ENCODE measurements at places on chromosomes 1 and 21. TPM values are rescaled to one million over a fixed set of nuclear protein-coding genes. Genes with fewer than 3 reads are reported as not detected.

- H3K4me1 ChIP-seq = no peaks in the 10 kb centered on the region
- peaks cover 5% of the 10 kb centered on the region for H3K27me3 ChIP-seq
- H3K36me3 ChIP-seq = no peaks in the 10 kb centered on the region
- H3K4me3 ChIP-seq = no peak overlapping the region
Observed at GRCh38 chr1:3049905-3050304, 19.1 kb upstream of the PRDM16 start.

FCRL1 gene
- not detected for total RNA-seq

GRCh38 chr1:243850452-243851256, 611 bp upstream of the AKT3 start:
- H3K27me3 ChIP-seq = no peaks in the 10 kb centered on the region
- H3K36me3 ChIP-seq = no peaks in the 10 kb centered on the region
- peak overlapping the region; percentile 84 for H3K27ac ChIP-seq
- H3K4me3 ChIP-seq = peak overlapping the region; percentile 69
- peak; percentile 82 for DNase-seq

GRCh38 chr1:15799928-15800835, 7.3 kb downstream of the UQCRHL start:
- H3K27me3 ChIP-seq = no peaks in the 10 kb centered on the region
- H3K4me3 ChIP-seq = peak overlapping the region; percentile 38
- H3K4me1 ChIP-seq = peaks cover 49% of the 10 kb centered on the region
- no peaks in the 10 kb centered on the region for H3K36me3 ChIP-seq
- H3K27ac ChIP-seq = peak overlapping the region; percentile 72

DNA sequence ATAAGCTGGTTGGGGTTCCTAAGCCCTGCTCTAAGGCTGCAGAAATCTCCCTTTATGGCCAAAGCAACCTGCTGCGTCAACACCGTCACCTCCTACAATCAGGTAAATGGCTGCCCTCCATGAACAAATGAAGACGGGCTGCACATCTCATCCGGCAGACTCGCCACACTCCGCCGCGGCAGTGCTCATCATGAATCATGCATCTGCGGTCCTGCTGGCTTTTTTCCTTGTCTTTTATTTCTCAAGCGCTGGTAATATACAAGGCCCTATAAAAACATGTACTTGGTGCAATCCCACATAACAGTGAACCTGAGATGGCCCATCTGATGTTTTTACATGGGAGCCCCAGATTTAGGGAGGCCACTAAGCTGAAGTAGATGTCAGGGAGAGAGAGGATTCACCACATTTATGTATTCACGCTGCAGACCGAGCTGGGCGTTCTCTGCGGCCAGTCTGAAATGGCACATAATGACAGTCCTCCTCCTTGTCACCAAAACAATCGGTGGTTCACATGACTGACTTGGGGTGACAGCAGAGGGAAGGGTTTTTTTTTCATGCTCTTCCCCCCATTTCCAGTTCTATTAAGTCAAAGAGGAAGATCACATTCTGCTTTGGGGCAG, 91.6 kb downstream of the KAZN start:
- peaks cover 40% of the 10 kb centered on the region for H3K27me3 ChIP-seq
- H3K36me3 ChIP-seq = no peaks in the 10 kb centered on the region
- H3K4me1 ChIP-seq = no peaks in the 10 kb centered on the region
- H3K27ac ChIP-seq = no peak overlapping the region
- no peak for DNase-seq
